ENCODE measurements at places on chromosomes 16 and 17.

GRCh38 chr17:9032583-9032982 lies 11.3 kb downstream of the NTN1 start:
- DNase-seq, result no peak

DNA sequence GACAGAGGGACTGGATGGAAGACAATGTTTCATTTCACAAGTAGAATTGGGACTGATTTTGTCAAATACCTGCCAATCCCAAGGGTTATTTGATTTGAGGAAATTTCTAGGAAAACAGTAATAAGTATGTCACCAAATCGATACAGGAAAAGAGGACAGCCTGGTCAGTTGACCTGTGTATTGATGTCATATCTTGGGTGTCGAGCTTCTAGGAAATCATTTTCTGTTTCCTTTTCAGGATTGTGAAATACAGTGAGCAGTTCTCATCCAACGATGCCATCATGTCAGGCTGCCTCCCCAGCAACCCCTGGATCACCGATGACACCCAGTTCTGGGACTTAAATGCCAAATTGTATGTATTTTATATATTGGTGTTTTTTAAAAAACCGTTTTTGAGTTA lies 56.1 kb downstream of the RGS9 start:
- no peak for DNase-seq

GRCh38 chr16:52016387-52016786 lies 530.6 kb downstream of the TOX3 start:
- DNase-seq, result no peak

GRCh38 chr16:56311208-56312027 lies 113.9 kb downstream of the AMFR start:
- DNase-seq, result no peak

- no peak for DNase-seq
Measured at GRCh38 chr16:47150067-47150466, 6.3 kb upstream of the NETO2 start.

DNA sequence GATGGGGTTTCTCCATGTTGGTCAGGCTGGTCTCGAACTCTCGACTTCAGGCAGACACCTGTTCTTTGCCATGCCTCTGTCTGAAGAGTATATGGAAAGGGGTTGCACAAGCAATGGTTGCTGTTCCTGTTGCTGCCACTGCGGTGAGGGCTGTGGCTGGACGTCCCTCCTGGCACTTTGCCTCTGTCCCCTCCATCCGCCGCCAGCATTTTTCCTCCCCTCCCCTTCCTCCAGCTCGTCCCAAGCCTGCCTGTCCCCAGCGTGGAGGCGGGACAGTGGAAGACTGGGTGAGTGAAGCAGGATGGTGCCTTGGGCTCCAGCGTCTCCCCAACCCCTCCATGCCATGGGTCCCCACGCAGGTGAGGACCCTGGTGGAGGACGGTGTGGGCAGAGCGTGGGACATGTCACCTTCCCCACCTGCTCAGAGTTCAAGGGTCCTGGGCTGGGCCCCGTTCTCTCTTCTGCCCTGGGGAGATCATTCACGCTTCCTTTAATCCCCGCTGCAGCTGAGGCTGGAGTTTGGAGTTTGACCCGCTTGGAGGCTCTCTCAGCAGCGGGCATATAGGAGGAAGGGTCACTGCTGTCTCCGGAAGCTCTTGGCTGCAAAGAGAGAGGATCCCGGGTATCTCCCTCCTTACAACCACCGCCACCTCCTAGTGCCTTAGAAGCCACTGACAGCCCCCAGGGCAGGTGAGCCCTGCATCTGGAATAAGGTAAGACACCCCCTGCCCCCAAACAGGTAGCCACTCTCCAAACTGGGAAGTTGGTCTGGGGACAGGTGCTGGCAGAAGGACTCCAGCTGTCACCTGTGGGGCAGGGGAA lies at the start of gene SLC5A11:
Gene SLC5A11, plus strand, starts transcription at position 238 of the 822 bp plus-strand sequence. CDS start 12,681 bp downstream, outside the sequence.
- no peak for DNase-seq

DNA sequence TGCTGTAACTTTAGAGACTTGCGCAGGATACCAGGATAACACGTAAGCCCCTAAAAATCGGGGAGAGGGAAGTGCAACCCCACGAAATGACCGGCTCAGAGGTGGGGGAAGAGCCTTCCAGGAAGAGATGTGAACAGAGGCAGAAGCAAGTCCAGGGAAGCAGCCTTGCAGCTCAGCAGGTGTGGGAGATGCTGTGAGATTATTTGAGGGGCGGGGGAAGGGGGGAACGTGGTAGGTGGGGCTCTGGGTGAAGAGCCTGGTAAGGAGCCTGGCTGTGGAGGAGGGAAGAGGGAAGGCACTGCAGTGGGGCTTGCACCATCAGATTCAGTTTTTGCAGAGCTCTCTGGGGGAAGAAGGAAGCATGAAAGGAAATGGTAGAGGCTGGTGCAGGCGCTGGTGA lies 95.4 kb upstream of the CACNG5 start:
- DNase-seq, result no peak

DNA sequence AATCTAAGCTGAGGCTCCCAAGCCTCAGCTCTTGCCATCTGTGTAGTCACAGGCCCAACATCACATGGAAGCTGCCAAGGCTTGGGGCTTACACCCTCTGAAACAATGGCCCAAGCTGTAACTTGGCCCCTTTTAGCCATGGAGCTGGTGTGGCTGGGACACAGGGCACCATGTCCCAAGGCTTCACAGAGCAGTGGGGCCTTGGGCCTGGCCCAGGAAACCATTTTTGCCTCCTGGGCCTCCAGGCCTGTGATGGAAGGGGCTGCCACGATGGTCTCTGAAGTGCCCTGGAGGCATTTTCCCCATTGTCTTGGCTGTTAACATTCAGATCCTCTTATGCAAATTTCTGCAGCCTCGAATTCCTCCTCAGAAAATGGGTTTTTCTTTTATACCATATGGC lies 952.3 kb upstream of the GOT2 start:
- no peak for DNase-seq

GRCh38 chr17:61144137-61144536 lies 255.5 kb upstream of the TBX2 start:
- no peak for DNase-seq
